Myocyte (in vitro differentiated cells): ENCODE measurements at places on chromosomes 6 and 20.

DNA sequence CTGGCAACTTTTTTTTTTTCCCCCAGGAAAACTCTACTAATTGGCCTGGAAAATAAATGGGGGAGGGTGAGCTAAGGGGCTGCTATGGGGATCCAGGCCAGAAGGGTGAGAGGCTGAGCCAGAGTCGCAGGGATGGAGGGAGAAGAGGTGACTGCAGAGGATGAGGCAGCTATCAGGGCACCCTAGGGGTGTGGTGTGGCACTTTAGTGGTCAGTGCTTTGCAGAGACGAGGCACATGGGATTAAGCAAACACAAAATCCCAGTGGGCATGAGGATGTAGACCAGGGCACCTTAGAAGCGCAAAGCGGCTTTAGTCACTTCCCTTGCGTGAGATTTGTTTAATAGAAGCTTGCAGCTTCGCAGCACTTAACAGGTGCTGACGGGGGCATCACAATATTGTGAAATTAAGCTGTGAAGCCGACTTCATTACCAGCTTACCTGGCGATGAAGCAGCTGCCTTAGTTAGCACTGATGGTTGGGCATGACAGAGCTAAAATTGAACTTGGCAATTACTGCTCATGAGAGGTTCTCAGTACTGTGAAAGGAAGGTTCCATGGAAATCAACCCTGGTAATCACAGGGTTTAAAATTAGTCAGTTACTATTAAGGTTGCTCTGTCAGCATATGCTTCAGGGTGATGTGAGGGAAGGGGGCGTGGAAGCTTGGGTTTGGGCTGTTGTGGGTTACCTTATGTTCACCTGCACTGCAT is 26.0 kb downstream of the TOX2 start:
- no peak for DNase-seq

DNA sequence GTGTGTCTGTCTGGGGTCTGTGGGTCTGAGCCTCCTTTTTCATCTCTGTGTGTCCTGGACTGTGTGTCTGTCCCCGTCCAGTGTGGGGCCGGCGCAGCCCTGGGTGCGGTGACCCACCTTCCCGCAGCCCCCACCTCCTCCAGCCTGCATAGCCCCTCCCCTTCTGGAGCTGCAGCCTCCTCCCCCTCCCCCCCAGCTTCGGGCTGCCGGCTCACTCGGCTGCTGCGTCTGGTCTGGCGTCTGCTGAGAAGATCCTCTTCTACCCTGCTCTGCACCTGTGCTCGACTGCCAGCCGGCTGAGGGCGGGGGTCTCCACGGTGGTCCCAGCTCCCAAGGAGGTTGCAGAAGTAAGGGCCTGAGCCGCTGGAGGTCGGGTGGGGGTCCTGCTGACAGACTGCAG is 7.6 kb upstream of the LKAAEAR1 start:
- DNase-seq, result no peak

- DNase-seq, result no peak
Observed at GRCh38 chr6:140311146-140311545, 936.7 kb upstream of the CITED2 start.

DNA sequence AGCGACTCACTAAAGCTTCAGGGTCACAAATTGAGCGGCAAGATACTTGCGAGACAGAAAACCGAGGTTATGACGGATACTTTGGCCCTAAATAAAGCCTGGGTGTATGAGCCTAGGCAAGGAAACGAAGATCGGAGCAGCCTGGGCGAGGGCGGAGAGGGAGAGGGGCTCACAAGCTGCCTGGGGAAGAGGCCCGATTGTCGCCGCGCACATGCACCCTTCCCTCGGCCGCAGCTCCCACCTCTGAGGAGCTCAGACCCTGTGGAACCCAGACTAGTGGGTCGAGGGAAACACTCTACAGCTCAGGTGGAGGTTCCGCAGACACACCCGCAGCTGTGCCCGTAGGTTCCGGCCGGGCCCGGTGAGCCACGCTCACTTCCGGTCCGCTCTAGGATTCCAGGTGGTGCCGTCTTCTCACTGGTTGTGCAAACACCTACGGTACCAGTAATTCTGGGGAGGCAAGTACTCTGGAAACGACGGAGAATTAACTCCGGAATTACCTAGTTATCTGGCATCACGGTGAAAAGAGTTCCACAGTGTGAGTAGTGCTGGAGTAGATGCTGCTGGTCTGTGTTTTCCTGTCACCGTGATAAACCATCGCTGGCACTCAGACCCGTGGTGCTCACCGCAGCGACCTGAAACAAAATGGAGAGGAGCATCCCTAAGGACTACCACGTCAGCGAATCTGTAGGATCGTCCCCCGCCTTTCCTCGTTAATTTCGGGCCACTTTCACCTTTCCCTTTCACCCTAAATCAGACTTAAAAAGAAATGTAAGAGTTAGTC is 61.5 kb downstream of the GPX5 start:
- DNase-seq, result peak; percentile 20

DNA sequence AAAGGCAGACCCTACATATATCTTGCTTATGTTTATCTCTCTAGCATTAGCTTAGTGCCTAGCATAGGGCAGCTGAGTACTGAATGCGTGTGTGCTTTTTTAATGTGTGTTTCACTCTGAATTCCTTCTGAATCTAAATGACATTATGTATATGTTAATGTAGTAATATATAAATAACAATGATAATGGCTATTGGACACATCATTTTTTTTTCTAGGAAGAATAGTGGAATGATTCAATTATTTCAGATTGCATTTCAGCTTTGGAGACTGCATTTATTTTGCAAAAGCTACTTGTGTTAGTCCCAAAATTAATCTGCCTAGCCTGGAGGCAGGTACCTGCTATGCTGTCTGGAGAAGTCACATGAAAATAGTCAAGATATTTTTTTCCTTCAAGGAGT is 371.8 kb downstream of the GRIK2 start:
- DNase-seq, result no peak

GRCh38 chr20:13396022-13396421 is 174.9 kb downstream of the ISM1 start:
- DNase-seq, result peak; percentile 48

DNA sequence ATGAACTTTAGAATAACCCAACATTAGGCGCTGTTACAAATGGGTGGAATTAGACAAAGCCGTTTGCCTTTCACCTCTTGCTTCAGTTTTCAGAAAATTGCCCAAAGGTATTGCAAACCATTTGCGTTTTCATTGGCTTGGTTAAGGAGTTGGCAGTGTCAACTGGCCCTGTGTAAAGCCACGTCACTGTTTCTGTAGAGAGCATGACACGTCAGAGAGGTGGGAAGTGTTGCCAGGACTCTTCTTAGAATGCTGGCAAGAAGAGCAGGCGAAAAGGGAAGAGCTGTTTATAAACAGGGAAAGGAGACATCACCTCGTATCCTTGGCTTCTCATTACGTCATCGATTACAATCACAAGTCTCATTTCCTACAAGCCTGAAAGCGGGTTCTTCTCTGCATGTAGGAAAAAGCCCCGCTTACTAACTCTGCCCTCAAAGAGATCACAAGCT is 4.2 kb upstream of the IRF4 start:
- DNase-seq, result no peak

DNA sequence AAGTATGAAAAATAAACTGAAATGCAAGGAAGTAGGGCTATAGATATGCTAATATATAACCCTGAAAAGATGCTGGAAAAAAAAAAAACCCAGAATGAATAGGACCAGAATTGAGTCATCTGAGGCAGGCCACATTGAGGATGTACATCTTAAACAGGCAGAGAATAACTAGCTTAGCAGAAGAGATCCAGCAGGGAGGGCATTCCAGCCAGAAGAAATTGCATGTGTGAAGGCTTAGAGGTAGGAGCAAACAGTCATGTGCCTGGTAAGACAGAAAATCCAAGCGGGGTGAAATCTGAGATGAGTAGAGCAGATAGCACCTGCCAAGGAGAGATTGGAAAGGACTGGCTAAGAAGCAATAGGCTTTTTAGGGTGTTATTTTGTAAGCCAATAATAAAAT is 2.6 kb downstream of the COL19A1 start:
- peak; percentile 35 for DNase-seq

GRCh38 chr6:132143258-132143657 is 192.1 kb upstream of the CCN2 start:
- DNase-seq, result no peak

GRCh38 chr6:8506126-8506525 is 70.8 kb upstream of the SLC35B3 start:
- DNase-seq, result no peak

DNA sequence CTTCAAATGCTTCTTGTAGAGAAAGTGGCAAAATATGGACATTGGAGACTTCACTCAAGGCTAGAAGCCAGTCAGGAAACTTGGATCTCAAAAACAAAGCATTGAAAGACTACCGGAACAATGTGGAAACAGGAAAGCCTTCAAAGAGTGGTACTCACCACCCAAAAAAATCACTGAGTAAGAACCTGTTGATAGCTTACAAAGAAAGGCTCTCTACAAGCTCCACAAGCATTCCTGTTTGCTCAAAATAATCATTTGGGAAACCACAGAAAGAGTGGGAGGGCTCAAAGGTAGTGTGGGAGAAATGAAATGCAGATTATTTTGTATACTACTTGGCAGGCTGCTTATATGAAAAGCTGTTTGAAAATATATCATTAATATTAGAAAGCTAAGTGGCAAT is 9.5 kb upstream of the DST start:
- DNase-seq, result peak; percentile 32

GRCh38 chr6:140980265-140980887 is 1152.3 kb upstream of the GJE1 start:
- peak; percentile 26 for DNase-seq

GRCh38 chr6:108666656-108667260 is 106.0 kb downstream of the FOXO3 start:
- no peak for DNase-seq

DNA sequence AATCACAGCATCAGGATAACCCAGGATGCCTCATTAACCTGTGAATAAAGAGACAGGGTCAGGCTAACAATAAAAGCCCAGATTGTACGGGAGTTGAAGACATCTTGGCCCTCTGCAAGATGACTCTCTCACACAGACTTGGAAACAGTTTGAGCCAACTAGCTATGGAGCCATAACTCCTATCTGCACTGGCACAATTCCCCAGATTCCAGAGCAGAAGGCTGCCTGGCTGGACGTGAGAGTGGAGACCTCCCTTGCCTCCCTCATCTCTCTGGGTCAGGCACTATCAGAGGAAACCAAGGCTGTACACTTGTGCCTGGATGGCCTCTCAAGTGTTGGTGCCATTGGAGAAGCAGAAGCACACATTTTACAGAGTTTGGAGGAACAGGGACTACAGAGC is 312.6 kb downstream of the THBS2 start:
- DNase-seq, result no peak

GRCh38 chr20:52804497-52805295 is 167.5 kb upstream of the TSHZ2 start:
- no peak for DNase-seq

GRCh38 chr6:43984442-43985321 is 142.6 kb downstream of the MRPL14 start:
- DNase-seq, result no peak

DNA sequence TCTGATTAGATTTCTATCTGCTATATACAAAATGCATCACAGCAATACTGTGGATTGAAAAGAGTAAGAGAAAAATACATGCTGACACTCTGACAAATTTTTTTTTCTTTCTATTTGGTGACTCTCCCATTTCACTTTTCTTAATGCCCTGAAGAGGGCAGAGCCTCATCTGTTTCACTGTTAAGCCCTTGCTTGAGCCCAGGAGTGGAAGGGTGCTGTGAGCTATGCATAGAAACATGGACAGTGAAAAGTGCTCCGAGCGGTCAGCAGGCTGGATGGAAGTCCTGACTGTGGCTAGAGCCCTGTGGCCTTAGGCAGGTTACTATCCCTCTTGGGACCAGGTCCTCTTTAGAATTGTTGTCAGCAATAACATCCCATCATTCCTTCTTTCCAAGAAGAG is 17.4 kb upstream of the CSE1L start:
- no peak for DNase-seq
